Activated gamma-delta T cell (primary cell): ENCODE measurements at places on chromosomes 3 and 15.
A peak's percentile ranks its signal among the peaks of the same experiment; 100 is the strongest.

- DNase-seq = no peak
Observed at GRCh38 chr3:11254876-11255275, 17.3 kb upstream of the ATG7 start.

GRCh38 chr3:187738331-187739093 is 6.8 kb downstream of the BCL6 start:
- DNase-seq = no peak

DNA sequence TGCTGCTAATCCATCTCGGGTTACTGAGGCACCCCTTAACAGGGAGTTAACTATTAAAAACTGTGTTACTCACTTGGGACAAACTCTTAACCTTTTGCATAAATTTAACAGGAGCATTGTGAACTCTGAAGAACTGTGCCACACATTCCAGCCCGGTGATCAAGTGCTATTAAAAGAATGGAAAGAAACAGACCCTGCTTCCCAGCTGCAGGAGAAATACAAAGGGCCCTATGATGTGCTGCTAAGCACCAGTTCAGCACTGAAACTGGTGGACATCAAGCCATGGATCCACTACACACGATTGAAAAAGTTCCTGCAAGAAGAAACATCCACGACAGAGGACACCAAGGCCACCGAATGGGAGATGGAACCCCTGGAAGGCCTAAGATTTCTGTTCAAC is 114.7 kb upstream of the PLCL2 start:
- DNase-seq = no peak

GRCh38 chr3:129549006-129549800 is 6.2 kb downstream of the H1-8 start:
- DNase-seq = no peak

GRCh38 chr15:72229076-72229946 is 1.7 kb downstream of the PKM start:
- DNase-seq = no peak

GRCh38 chr3:78670746-78671145 is 1097.1 kb downstream of the ROBO1 start:
- DNase-seq = no peak

DNA sequence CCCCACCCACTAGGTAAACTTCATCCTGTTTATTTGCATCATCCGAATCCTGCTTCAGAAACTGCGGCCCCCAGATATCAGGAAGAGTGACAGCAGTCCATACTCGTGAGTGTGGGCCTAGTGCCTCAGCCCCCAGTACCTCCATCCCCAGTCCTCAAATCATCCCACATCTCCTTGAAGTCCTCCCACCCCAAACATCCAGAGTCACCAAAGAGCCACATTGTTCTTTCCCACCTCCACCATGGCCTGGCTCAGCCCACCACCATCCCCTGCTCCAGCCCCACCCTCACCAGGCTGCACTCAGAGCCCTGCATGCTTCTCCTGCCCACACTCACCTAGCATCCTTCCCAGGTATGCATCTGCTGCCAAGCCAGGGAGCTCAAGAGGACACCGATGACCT is 29.8 kb downstream of the VIPR1 start:
- no peak for DNase-seq

- DNase-seq = no peak
Observed at GRCh38 chr15:67720556-67721175, 104.6 kb upstream of the SKOR1 start.

- no peak for DNase-seq
Observed at GRCh38 chr3:109337393-109337792, at the start of gene DPPA4. TSS of gene DPPA4 (minus strand) at chr3:109337546. CDS start at chr3:109337517, 29 bp downstream.

GRCh38 chr3:128182656-128183055 is 29.4 kb downstream of the EEFSEC start:
- DNase-seq = no peak

DNA sequence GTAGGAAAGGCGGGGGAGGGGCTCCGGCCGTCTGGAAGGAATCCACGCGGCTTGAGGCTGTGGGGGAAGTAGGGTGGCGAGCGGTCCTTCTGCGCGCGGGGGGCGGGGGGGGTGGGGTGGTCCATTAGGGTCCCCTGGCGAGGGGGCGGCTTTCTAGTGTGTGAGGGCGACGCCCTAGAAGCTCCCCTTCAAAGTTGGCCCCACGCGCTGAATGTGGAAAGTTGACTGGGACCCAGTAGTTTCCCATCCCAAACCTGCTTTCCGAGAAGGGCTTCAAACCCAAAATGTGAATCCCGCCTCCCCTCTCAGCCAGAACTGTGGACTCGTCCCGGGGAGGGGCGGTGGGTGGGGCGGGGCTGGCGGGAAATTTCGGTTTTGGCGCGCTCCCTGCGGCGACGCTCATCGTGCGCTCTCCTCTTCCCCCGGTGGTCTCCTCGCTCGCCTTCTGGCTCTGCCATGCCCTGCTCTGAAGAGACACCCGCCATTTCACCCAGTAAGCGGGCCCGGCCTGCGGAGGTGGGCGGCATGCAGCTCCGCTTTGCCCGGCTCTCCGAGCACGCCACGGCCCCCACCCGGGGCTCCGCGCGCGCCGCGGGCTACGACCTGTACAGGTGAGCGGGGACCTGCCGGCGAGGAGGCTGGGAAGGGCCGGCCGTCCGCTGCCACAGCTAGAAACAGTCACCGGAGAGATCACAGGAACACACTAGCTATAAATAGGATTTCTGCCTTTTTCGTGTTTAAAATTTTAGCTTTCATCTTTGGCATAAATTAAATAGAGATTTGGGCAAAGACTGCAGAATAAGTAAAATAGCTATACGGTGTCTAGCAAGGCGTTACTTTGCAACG is 790 bp downstream of the DUT start:
- peak; percentile 36 for DNase-seq

DNA sequence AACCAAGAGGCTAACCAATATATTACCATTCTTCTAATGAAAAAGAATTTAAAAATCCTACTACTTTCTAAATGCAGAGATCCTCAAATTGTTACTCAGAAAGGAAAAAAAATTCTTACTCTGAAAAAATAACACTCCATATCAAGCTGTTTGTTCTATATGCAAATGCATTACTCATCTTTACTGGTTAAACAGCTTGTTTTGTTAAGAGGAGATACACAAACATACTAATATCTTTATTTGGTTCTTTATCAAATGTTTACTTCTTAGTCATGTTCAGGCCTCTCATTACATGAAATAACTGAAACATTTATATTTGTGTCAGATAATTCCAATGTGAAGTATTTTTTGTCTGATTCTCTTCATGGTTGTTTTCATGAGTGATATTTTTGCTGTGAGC is 146.8 kb downstream of the PCCB start:
- DNase-seq = no peak

DNA sequence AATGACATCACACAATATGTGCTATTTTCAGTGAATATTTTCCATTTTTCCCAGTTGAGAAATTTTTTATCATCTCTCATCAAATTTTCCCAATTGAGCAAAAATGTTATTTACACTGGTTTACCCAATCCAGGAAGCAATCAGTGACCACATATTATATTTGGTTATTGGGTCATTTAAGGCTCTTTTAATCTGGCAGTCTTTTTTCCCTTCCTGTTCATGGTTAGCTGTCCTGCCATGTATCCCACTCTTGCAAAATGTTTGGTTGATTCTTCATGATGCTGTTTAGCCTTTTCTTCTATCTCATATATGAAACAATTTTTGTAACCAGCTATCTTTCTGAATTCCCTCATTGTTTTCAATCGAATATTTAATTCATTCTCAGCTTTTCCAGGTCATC is 626.0 kb downstream of the RBMS3 start:
- no peak for DNase-seq

DNA sequence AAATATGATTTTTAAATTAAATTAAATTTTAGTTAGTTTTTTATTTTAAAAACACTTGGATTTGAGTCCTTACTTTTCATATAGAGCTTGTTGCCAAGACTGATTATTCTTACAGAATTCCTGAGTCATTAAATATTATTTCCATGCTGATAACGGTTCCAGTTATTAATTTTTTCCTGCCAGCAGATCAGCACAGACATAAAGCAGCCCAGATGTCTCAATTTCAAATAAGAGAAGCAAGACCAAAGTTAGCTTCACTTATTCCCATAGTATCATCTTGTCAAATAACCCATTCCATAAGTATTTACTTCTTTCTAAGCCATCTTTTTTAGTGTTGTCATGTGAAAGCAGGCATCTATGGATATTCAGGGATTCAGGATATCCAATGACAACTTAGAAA is 75.3 kb downstream of the SSR3 start:
- no peak for DNase-seq

DNA sequence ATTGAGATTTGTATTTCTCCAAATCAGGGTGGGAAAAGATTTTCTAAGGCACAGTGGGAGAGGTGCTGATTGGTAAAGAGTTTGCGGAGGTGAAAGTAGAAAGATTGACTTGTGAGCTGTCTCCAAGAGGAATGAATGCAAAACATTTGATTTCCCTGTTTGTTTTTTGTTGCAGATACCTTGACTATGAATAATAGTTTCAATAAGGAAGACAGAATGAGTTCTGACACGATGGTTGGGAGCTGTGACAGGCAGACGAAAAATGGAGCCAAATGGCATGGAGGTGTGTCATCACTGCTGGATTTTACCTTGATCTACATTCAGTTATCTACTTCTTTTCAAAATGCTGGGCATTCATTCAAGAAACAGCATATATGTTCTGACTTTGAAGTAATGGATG is 145.1 kb downstream of the NFKBIZ start:
- no peak for DNase-seq

- no peak for DNase-seq
Observed at GRCh38 chr3:83500422-83500821, 1458.4 kb upstream of the CADM2 start.

- no peak for DNase-seq
Observed at GRCh38 chr3:110940055-110940454, 131.6 kb upstream of the NECTIN3 start.

DNA sequence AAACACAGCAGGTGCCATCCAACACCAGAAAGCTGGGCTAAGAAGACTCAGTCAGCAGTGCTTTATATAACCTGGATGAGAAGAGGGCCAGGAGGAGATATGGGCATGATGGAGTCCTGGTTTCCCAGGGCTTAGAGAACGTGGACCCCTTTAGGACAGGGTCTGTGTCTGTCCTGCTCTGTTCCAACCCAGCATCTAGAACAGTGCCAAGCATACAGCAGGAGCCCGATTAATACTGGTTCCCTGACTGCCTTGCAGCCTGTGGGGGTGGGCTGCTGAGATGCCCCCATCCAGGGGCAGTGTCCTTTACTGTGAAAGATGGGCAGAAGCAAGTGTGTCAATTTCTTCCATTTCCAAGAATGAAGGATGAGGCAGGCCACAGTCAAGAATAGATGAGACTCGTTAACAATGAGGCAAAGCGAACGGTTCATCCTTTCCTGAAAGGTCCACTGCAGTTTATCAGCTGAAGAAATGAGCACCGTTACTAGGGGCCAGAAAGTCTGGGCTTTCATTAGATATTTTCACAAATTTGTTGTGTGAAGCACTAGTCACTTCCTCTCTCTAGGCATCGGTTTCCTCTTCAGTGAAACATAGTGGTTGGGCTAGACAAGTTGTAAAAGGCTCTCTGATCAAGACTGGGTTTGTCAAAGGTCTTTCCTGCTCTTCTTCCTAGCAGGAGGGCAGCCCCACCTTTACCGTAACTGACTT is 72.0 kb upstream of the HERC1 start:
- DNase-seq = no peak

- no peak for DNase-seq
Observed at GRCh38 chr15:43931119-43931518, 104.3 kb downstream of the WDR76 start.

DNA sequence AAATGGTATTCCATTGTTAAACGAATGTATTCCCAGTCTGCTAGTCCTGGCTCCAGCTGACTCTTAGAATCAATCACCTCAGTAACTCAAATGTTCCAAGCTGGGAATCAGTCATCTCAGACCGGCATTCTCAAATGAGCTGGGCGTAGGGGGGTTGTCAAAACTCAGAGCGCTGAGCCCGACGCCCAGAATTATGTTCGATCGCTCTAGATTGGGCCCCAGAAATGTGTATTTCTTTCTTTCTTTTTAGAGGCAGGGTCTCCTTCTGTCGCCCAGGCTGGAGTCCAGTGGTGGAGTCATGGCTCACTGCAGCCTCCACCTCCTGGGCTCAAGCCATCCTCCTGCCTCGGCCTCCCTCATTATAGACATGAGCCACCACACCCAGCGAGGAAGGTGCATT is 99.3 kb upstream of the IGF1R start:
- no peak for DNase-seq

- DNase-seq = no peak
Observed at GRCh38 chr3:129230311-129231019, 18.9 kb upstream of the COPG1 start.

- no peak for DNase-seq
Observed at GRCh38 chr3:67648701-67649100, 5.7 kb downstream of the SUCLG2 start.

GRCh38 chr3:131750256-131750655 is 247.5 kb upstream of the MRPL3 start:
- DNase-seq = no peak

GRCh38 chr3:77686560-77686959 is 646.7 kb downstream of the ROBO2 start:
- DNase-seq = no peak

GRCh38 chr3:37903734-37904133 is 42.1 kb downstream of the CTDSPL start:
- no peak for DNase-seq

DNA sequence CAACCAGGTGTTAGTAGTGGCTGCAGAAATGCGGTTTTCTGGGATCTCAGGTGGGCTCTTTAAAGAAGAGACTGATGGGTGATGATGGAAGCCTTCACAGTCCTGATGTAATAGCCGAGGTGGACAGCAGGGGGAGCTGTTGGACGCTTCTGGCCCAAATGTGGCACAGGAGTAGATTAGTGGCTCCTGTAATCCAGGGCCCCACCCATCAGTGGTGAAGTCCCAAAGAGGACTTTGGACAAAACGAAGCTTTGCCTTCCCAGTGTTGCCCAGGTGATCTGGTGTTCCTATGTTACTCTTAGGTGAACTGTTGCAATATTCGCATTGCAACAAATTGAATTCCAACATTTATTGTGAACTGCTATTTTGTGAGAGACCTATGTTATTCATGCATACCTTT is 31.8 kb upstream of the MYZAP start:
- no peak for DNase-seq

- no peak for DNase-seq
Observed at GRCh38 chr3:146189519-146190173, 28.7 kb upstream of the PLOD2 start.

DNA sequence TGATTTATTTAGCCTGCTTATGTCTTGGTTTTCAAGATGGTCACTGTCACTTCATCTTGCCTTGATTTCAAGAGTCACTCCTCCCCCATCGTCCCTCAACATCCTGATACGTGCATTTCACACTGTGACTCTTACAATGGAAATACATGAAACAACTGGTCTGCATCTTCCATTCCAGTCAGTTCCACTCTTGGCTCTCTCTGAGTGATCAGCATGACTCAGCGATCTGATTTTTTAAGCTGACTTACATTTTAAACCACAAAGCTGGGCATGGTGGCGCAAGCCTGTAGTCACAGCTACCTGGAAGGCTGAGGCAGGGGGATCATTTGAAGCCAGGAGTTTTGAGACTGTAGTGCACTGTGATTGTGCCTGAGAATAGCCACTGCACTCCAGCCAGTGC is 271.2 kb upstream of the ROPN1 start:
- no peak for DNase-seq

GRCh38 chr15:85773249-85773648 is 21.5 kb downstream of the KLHL25 start:
- DNase-seq = no peak
